ENCODE measurements at places on chromosomes 3 and 15.

- no peak for DNase-seq
Measured at GRCh38 chr3:27671101-27671500, 51.0 kb downstream of the EOMES start.

GRCh38 chr15:57221134-57221533 lies 155.2 kb upstream of the CGNL1 start:
- no peak for DNase-seq

GRCh38 chr3:177906126-177906511 lies 630.1 kb upstream of the KCNMB2 start:
- no peak for DNase-seq

DNA sequence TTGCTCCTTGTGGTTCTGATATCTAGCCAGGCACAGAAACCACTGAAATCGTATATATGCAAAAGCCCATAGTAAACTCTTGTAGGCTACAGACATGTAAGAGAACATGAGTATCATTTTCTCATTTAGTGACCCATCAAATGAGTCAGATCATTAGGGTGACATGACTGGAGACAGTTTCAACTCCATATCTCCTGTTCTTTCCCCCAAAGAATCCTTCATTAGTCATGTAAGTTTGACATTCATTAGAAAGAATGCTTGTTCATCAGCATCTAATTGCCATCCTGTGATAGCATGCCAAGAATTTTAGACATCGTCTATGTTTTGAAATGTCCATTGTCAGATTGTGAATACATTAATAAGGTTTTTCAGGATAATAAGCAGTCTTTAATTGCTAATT lies 264.9 kb upstream of the TPM1 start:
- DNase-seq: no peak

DNA sequence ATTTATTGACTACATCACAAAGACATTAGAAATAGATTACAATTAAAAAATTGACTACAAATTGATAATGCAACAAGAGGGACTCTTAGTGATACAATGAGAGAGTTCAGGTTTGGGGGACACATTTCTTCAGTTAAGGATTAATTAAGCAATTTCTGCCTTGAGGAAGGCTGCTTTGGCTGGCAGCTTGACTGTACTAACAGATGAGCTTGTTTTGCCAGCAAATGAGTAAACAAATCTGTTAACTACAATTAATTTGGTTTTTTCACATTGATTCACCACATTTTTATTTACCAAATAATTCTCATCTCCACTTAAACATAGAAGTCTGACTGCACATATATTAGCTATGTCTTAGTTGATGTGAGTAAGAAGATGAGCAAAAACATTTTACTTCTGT lies 183.6 kb upstream of the ZNF385D start:
- DNase-seq: no peak
